ENCODE measurements at places on chromosomes 5 and 9.

DNA sequence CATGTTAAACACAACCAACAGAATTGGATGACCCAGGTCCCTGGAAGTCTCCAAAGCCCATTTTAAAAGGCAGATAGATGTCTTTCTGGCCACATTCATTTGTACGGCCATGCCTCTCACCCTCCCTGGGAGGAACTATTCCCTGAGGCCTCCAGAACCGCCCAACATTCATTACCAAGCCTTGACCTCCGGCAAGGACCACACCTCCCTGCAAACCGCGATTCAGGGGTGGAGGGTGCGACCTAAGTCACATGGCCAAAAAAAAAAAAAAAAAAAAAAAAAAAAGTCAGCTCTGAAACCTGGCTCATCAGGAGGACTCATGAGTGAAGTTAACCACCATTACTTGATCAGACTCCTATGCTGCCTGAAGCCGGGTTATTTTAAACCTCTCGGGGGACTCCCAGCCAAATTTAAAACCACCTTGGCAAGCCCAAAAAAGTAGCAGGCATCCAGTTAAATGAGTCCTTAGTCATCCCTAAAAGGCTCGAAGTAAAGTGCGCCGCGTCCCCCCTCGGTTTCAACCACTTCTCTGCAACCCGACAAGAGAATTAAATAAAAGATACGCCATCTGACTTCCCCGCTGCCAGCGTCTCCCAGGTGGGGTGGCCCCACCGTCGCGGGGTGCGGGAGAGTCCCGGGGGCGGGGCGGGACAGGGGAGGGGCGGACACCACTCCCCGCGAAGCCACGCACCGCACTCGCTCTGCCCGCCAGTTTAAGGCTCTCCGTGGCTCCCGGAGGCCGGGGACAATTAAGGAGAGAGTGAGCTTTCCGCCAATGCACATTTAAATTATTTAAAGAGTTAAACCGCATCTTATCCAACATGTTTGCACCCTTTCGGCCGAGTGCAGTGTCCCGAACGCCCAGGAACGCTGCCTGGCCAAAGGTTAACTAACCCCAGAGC is 2.3 kb downstream of the KLF9 start:
- peak; percentile 80 for DNase-seq

- no peak for DNase-seq
Measured at GRCh38 chr9:21294364-21294774, 10.7 kb downstream of the IFNA5 start.

- no peak for DNase-seq
Measured at GRCh38 chr9:127664678-127665507, 41.9 kb upstream of the CFAP157 start.

- DNase-seq: peak; percentile 76
Measured at GRCh38 chr9:133855802-133856521, 117.8 kb upstream of the SARDH start.

- no peak for DNase-seq
Measured at GRCh38 chr9:19231126-19231903, 822 bp downstream of the DENND4C start.

- no peak for DNase-seq
Measured at GRCh38 chr9:110109333-110110092, 98.4 kb downstream of the C9orf152 start.

- DNase-seq: peak; percentile 1
Measured at GRCh38 chr5:91059409-91059808, 323.7 kb downstream of the ARRDC3 start.

DNA sequence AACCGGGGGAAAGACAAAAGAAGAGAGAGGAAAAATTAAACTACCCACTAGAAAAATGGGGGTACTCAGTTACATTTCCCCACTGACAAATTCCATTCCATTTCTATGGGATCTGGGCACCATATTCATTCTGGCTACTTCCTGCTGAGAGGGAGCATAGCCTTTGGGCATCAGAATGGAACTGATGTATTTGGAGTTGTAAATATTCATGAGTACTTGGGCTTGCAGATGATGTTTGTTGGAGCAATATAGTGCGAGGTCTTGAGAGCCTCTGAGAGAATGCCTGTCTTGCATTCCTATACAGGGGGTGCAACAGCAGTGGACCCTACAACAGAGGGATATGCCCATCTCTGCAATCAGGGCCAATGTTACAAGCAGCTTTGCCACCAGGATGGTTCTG is 16.7 kb downstream of the GMCL2 start:
- DNase-seq: no peak

DNA sequence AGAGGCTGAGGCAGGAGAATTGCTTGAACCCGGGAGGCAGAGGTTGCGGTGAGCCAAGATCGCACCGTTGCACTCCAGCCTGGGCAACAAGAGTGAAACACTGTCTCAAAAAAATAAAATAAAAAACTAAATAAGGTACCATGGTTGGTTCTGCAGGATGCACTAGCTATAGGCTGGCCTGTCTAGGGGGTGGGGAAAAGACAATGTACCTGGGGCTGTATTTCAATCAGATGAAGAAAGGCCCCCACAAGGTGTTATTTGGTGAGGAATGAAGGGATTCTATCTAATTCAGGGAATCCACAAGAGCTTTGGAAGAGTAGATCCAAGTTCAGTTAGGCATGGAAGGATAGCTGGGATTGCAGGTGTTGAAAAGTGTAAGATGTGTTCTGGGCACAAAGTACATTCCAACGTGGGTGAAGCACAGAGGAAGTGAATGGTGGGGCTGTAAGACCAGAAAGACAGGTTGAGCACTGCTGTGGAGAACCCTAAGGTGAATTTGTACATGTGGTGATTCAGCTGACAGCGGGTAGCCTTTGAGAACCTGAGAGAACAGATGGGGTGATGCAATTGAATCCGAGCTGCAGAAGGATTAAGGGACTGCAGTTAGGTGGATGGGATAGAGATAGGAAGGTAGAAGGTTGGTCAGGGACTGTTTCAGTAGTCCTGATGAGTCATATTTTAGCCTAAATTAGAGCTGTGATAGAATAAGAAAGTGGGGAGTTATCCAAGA is 71.8 kb downstream of the CAST start:
- DNase-seq: no peak

DNA sequence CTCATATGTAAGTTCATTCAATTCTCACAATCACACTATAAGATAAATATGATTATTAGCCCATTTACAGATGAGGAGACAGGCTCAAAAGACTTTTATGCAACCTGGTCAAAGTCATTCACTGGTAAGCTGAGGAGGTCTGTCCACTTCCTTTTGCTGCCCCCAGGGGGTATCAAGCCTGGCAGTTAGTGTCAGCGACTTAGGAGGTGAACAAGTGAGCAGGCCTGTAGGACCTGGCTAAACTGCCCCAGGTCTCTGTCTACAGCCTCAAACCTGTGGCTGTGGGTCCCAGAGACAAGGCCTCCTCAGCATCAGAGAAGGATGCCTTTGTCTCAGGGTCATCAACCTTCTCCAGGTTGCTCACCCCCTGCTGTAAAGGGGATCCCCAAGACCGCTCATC is 10.4 kb downstream of the TGFBI start:
- DNase-seq: no peak

GRCh38 chr5:113038714-113039113 is 62.1 kb downstream of the DCP2 start:
- no peak for DNase-seq

GRCh38 chr9:136028760-136029470 is 66.2 kb downstream of the NACC2 start:
- no peak for DNase-seq

GRCh38 chr5:6819521-6819920 is 106.3 kb downstream of the TENT4A start:
- DNase-seq: no peak

DNA sequence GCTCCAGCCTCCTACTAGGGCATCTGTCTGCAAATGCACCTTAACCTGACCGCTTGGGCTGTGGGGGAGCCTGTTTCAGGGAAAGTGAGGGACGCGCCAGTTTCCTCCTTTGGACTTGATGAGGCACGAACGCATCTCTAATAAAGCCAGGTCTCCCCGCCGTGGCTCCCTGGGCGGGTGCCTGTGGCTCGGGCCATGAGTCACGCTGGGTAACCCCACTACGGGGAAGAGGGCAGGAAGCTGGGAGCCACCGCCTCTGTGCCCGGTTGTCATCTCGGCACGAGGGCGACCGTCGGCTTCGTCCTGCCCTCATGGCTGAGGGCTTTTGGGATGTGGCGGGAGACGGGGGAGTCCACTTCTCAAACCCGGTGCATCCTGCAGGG is 12.1 kb downstream of the NOTCH1 start:
- DNase-seq: peak; percentile 83

DNA sequence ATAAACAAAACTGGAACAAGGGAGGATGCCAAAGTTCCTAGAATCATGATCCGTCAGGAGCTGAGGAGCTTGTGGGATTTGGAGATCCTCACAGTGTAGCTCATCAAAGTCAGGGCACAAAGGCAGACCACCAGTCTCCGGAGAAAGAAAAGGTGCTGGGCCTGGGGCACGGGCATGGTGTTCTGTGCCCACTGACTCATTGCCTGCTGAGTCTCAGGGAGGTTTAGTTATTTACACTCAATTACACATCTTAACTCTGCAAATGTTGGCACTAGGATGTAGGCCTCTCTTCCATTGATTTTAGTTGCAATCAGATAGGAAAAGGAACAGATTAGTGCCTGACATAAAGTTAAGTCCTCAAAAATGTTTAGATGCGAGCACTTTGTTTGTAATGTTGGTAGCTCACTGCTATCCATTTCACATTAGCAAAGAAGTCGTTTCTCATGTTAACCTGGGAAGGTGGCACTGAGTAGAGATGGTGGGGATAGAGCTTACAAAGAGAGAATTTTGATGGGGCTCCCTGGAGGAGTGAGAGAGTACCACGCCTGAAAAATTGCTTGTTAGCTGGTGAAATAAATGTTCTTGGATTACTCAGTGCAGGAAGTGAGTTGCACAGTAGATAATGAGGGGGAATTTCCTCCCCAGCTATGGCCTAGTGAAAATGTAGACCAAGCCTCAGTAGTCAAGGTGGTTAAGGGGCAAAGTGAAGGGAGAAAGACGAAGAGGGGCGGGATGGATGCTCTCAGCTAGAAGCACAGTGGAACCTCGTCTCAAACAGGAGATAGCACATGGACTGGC is 109.5 kb upstream of the CD180 start:
- DNase-seq: no peak
